ENCODE measurements at places on chromosomes 12 and 14. TPM values are rescaled to one million over a fixed set of nuclear protein-coding genes. Genes with fewer than 3 reads are reported as not detected.

The TCTN2 gene
- total RNA-seq = 29.5 TPM

The BDKRB2 gene
- 3.6 TPM for total RNA-seq

The TRIM9 gene
- total RNA-seq = 6.3 TPM

The SLC4A8 gene
- total RNA-seq = 14.0 TPM

The TMEM229B gene
- 2.7 TPM for total RNA-seq

The SLC5A8 gene
- total RNA-seq = 1.0 TPM

The AMDHD1 gene
- total RNA-seq = 1.0 TPM

DNA sequence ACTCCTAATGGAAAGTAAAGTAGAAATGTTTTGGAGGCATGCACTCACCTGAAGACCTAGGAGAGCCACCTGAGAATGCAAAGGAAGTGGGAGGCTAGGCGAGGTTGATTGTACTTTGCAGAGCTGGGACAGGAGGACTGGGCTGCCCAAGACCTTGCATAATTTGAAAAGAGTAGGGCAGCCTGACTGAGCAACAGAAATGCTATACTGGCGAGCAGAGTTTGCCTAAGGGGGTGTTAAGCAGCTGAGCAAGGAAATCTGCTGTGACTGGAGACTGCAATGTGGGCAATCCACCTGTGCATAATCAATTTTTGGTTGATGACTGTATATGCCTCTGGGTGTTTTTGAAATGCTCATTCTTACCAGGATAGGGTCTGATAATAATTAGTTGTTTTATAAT, 834.1 kb downstream of the TRHDE start:
- DNase-seq = no peak

DNA sequence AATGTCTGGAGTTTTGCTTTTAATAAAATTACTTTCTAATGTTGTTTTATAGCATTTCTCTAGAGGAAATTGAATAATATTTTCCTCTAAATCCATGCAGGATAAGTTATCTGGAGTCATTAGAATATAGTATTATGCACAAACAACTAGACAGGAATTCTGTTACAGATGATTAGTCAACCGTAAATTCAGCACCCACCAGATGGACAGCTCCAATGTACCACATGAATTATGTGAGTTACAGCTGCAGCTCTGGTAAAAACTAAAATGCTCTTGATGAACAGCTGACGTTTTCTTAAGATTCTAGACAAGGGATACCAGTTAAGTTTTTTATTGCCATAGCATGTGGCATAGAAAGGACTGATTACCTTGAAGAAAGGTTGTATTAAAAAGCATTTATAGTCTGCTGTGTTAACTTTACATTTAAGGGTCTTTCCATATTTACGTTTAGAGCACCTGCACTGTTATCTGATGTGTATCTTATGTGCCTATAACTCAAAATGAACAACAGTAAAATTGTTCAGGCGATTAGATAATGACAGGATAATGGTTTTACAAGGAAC, 321.4 kb upstream of the LRFN5 start:
- no peak for DNase-seq

DNA sequence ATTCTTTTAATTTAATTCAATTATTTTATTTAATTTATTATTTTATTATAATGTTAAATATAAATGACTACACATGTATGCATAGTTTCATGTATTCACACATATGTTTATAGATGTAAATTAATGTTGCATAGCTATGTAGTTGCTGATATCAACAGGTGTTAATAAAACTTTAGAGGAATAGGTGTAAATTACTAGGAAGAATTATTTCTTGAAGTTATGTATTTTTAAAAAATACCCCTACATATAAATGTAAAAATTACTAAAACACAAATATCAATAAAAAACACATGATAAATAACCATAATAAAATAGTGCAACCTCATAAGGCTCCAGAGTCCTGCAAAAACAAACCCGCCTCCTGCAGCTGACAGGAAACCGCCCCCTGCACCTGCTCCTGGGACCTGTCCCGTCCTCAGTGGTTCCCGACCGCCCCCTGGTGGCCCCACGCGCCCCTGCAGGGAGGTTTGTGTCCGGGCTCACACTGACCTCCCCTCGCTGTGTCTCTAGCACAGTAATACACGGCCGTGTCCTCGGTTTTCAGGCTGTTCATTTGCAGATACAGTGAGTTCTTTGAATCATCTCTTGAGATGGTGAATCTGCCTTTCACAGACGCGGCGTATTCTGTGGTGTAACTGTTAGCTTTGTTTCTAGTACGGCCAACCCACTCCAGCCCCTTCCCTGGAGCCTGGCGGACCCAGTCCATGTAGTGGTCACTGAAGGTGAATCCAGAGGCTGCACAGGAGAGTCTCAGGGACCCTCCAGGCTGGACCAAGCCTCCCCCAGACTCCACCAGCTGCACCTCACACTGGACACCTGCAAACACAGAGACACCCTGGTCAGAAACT, 1264.0 kb downstream of the TMEM121 start:
- DNase-seq = no peak

DNA sequence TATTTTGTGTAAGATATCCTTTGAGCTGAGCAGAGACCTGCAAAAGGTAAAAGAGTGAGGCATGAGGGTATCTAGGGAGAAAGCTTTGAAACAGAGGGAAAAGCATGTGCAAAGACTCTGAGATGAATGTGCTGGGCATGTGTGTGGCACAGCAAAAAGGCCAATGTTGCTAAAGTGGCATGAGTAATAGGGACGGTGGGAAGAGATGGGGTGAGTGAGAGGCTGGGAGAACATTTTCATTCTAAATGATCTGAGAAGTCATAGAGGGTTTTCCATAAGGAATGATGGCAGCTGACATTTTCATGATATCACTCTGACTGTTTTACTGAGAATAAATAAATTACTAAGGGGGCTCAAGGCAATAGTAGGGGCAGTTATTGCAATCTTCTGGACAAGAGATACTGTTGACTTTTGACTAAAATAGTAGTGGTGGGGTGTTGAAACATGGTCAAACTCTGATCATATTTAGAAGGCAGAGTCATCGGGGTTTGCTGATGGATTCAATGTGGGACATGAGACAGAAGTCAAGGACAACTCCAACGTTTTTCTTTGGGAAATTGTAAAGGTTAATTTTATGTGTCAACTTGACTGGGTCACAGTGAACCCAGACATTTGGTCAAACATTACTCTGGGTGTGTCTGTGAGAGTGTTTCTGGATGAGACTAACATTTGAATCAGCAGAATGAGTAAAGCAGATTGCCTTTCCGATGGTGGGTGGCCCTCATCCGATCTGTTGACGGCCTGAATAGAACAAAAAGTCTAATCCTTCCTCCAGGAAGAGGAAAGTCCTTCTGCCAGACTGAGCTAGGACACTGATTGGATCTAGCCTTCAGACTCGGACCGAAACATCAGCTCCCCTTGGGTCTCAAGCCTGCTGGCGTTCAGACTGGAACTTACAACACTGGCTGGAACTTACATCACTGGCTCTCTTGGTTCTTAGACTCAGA, 193.9 kb upstream of the PLXNC1 start:
- no peak for DNase-seq

DNA sequence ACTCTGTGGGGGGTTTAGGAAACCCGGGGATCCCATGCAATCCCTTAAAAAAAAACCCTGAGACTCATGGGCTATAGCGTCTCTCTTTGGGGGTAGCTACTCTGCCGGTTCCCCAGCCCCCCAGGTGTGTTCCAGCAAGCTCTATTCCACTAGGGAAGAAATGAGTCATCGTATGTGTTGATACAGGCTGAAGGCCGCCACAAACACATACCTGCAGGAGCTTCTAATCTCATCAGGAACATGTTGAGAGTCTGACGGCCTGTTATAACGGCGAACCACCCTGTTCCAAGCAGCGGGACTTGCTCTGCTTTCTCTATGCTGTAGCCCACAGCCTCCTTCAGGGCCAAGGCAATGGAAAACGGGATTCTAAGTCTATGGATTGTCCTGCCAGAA, 977 bp upstream of the KRT5 start:
- DNase-seq = peak; percentile 48

DNA sequence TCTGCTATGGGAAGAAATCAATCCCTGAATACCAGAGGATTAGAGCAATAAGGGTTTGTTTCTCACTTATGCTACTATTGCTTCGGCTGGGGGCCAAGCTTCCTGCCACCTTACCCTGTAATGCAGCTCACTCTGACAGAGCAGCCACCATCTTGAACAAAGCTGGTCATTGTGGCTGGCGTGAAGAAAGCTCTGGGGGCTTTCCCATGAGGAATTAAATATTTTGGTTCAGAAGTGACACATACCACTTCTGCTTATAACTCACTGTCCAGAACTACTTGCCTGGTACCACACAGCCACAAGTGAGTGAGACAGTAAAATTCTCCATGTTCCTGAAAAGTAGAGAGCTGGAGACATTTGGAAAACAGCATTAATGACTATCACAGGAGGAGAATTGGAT, 82.6 kb downstream of the GALNT8 start:
- no peak for DNase-seq

GRCh38 chr12:105487963-105488362, 157.5 kb downstream of the C12orf75 start:
- DNase-seq = no peak

GRCh38 chr14:26597071-26597588, 703 bp downstream of the NOVA1 start:
- DNase-seq = peak; percentile 66

DNA sequence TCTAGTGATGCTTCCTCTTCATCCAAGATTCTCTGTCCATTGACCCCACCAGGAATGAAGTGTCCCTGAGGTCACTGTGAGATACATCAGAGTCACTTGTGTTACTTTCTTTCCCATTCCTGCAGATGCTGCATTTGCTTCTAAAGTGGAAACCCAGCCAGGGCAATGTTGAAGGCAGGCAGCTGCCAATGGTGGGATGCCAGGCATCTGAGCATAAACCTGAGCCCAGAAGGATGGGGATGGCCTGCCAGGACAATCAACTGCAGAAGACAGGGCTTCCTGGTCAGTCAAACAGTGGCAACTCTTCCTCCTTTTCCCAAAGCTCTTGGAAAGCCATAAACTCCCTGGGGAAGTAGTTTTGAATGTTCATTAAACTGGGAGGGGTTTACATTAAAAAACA, 178.0 kb upstream of the TMEM132C start:
- no peak for DNase-seq

DNA sequence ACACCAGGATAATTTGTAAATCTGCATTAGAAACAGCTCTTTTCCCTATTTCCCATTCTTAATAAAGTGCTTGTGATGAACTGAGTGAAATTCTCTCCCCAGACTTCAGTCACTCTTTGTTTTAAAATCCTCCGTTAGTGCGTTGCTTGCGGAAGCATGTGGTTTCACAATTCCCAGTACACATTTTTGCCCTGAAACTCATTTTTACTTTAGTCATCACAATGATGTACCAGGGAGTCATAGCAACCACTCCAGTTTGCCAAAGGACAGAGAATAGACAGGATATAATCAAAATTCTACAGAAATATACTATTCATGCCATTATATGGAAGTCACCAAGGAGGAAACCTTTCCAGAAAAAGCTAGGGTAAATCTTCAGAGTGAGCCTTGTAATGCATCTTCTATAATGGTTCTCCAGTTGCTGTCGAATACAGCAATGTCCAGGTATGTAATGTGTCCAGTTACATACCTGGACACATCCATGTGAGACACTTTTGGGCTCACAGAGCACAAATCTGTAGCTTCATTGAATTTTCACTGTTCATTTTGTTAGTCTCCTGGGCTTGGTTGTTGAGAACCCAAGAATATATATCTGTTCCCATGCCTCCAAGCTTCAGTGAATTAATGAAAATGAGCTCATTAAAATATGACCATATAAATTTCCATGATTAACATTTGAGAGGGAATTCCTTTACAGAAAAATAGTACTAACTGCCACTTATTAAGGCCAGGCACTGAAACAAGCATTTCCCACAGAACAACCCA, 57.8 kb downstream of the GPR135 start:
- no peak for DNase-seq

GRCh38 chr12:52007158-52007921, 594 bp downstream of the TAMALIN start:
- no peak for DNase-seq

DNA sequence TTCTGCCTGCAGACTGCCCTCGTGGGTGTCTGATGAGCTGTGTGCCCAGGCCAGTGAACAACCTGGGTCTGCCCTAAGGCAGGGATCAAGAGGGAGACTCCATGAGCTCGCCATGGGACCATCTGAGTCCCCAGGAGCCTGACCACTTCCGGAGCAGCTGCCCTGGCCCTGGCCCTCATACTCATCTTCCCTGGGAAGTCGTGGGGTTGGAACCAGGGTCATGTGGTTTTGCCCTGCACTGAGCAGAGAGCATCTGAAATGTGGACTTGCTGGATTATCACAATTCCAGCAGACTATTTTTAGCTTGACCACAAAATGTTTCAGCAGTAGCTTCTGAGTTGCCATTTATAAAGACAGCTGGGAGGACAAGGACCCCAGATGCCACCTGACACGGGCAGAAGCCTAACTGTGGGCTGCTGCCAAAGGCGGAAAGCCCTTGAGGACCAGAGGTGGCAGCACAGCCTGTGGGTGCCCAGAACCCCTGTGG, 6.7 kb downstream of the BTBD6 start:
- no peak for DNase-seq

DNA sequence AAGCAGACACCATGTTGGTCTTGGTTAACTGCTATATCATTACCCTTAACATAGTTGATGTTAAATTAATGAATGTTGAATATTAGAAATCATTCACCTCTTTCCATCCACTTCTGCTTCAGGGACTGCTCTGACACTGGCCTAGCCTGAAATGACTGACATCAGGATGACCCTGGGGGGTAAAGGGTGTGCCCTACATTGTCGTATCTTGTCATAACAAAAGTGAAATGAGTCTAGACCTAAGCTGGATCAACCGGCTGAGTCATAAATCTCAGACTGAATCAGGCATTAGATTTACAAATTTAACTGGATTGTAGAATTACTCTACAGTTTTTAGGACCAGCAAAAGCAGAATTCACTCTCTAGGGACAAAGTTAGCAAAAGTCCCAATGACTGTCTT, 35.3 kb downstream of the KICS2 start:
- no peak for DNase-seq

DNA sequence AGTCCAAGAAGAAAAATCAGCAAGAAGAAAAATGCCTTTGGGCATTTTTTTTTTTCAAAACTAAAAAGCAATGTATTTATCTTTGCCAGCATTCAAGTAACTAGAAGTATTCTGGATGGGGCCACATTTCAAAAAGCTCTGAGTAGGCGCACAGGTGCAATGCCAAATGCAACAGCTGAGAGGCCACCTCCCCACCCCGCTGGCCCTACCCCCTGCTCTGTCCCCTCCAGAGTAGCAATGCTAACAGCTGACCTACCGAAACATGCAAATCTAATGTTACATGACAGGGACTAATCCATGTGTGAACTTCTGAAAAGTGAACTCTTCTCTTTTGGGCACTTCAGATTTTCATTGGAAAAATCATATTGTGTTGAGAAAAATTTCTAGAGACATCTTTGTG, 153.7 kb upstream of the SLC38A2 start:
- DNase-seq = no peak

- no peak for DNase-seq
These were observed 29.4 kb upstream of the KRAS start for GRCh38 chr12:25280082-25280481.

- no peak for DNase-seq
These were observed 2.1 kb upstream of the MAGOHB start for GRCh38 chr12:10615532-10615931.
